ENCODE measurements at places on chromosomes 12 and 14.

DNA sequence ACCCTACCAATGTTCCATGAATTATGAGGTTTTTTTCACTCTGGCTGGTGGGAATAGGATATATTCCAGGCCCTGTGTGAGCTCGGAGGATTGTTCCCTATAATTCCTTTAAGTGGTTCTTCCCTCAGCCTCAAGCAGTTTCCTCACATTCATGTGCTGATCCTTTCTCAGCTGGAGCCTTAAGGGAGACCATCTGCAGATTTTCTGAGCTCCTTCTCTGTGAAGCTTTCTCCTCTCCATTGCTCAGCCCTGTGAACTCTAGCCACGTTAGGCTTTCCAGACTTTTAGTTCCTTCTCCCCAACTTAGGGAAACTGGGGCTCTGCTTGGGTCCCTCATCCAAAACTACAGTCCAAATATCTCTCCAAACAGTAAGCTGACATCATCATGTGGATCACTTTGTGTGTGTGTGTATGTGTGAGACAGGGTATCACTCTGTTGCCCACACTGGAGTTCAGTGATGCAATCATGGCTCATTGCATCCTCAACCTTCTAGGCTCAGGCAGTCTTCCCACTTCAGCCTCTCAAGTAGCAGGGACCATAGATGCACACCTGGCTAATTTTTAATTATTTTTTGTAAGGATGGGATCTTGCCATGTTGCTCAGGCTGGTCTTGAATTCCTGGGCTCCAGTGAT lies 219.5 kb upstream of the OTX2 start:
- DNase-seq: no peak

DNA sequence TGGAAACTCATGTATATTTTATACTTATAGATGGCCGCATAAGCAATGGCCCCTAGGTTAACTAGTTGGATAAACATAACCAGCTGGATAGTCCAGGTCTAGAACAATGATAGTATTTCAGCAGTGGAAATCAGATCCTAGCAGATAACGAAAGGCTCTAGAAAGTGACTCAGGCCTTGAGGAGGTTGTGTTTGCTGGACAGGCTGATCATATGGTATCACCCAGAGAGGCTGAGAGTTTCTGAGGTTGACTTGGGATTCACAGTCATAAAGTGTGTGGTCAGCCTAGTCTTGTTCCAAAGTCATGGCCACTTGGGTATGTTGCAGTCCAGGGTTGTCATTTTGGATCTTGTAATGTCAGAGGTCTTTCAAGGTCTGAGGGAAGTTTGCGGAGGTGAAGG lies 16.8 kb downstream of the FLVCR2 start:
- DNase-seq: no peak

DNA sequence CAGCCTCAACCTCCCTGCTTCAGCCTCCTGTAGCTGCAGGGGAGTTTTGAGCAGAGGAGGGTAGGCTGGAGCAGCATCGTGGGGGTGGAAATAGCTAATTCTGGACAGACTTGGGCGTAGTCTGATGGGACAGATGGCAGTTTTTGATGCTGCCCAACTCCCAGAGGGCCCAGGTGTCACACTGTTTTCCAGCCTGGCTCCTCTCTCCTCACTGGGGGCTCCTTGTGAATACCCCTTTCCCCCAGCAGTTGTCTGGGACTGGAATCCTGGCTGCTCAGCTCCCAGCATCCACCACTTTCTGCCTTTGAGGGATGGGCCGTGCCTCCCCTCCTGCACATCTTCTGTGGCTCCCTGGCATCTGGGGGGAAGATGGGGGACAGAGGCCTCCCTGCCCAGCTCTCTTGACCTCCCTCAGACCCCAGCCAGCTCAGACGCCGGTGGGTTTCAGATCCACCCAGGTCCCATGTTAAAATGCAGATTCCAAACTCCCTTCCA lies 34.0 kb downstream of the SH2B3 start:
- peak; percentile 51 for DNase-seq

DNA sequence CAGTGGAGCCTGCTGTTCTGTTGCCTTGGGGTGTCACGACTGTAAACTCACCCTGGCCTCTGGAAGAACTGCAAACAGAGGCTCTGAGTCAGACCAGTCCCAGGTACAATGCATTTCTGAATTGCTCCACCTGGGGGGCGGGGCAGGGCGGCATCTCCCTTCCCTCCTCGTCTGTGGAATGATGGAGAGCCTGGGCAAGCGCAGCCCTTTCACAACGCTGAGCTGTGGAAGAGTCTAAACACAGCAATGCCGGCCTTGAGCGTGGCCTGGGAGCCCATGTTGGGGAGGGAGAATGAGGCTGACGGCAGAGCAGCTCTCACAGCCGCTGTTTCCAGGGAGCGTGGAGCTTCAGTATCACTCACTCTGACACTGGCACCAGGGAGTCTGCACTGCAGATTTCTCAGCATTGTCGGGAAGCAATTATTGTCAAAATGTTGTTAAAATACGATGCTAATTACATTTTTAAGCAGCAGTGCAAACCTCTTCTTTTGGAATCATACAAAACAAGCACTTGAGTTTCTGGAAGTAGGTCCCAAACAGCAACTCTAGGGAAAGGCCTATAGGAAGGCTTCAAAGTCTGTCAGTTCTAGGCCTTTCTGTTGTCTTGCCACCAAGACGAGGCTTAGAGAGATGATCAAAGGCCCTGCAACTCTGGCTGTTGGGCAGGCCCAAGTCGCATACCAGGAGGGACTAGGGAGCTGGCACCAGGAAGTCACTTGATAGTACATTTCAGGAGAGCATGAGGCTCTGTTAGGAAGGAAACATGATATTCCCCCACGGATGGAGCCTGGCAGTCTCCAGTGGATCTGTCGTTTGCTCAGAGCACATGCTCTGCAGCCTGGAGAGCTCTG lies 244.0 kb upstream of the FKBP4 start:
- peak; percentile 53 for DNase-seq

GRCh38 chr12:106108185-106108835 lies 30.4 kb downstream of the NUAK1 start:
- DNase-seq: no peak

- no peak for DNase-seq
Observed at GRCh38 chr12:116665666-116666304, 72.1 kb downstream of the SPRING1 start.

GRCh38 chr14:65333943-65334687 lies 78.4 kb upstream of the FUT8 start:
- DNase-seq: no peak

GRCh38 chr14:99560922-99561683 lies 42.9 kb downstream of the CCDC85C start:
- DNase-seq: no peak

DNA sequence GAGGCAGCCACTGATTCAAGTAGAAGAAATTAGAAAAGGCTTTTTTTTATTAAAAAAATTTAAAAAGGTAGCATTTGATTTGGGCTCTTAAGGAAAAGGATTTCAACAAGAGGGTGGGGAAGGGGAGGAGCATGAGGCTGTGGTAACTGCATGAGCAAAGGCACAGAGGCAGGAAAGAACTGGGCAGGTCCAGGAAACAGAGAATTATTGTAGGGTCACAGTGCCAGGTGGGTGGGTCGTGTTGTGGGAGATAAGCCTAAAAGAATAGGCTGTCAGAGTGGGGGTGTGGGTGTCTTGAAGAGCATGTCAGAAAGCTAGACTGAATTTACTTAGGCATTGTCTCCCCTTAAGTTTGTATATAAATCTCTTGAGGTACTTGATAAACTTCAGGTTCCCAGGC lies 7.8 kb downstream of the LIMA1 start:
- DNase-seq: no peak

DNA sequence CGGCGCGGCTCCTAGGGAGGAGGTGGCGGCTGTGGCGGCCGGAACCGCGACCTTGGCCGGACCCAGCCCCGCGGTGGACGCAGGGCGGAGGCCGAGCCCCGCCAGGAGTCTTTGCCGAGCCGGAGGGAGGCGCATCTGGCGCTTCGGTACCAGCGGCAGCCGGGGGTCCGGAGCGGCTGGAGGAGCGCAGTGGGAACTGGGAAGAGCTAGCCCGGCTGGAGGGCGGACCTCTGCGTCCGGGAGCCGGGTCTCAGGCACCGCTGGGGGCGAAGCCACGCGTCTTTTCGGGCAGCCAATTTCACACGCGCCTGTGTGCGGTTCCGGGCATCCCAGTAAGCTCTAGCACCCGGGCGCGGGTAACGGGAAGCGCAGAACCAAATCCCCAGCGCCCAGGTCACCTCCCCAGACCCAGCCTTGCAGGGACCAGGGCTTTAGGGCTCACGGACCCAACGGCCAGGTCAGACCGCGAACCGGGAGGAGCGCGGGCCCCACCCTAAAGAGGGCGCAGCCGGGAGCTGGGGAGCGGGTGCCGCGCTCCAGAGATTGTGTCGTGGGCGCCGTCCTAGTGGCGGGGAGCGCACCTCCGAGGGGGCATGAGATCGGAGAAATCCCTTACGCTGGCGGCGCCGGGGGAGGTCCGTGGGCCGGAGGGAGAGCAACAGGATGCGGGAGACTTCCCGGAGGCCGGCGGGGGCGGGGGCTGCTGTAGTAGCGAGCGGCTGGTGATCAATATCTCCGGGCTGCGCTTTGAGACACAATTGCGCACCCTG lies 89.4 kb downstream of the GALNT8 start:
- no peak for DNase-seq
